Astrocyte of the hippocampus (primary cell): ENCODE measurements at places on chromosomes 12 and 14.

DNA sequence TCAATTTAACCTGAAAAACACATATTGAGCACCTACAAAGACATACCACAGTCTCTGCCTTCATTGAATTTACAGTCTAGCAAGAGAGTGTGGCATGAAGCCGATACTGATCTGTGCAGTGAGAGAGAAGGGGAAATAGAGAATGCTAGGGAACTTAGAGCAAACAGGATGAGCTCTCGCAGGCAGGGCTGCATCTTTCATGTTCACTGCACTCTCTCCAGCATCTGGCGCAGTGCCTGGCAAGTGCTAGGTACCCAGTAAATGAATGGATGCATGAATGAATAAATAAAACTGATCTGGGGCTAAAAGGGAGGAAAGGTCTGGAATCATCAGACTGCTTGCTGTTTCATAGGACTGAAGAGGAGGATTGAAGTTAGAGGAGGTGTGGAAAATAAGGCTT lies 256.5 kb upstream of the NPAS3 start:
- DNase-seq, result peak; percentile 42

- peak; percentile 89 for DNase-seq
These were observed 78.2 kb downstream of the PHLDA1 start for GRCh38 chr12:75953312-75953906.

- no peak for DNase-seq
These were observed 967 bp upstream of the TAS2R19 start for GRCh38 chr12:11023387-11023786.

DNA sequence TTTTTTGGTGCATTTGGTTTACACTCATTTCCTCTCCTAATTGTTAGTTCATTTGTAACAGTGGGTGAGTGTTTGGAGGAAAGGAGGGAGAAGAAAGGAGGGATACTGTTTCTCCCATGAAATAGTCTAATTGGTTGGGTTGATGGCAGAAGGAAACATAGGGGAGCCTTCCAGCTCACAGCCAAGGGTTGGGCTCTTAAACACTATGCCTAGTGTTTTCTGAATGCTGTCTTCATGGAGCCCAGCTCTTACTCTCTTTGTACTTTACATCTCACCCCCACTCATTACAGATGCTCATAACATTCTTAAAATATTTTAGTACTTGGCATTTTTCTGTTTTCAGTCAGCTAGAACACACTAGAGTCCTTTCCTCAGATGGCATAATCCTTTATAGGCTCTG lies 38.2 kb downstream of the BAZ2A start:
- peak; percentile 73 for DNase-seq

DNA sequence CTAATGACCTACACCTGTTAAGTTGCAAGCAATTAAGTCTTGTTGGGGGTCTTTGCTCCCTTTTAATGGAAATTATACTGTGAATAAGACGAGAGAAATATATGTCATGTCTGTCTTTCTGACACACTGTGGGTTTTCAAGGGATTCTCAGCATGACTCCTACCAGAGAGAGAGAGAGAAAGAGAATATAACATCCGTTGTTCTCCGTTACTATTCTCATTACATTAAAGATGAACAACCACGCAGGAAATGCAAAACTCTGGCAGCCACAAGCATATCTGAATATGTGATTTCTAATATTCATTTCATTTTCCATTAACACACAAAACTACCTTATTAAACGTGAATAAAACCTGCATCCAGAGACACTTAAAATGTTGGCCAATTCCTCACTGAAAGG lies 67.3 kb upstream of the EGLN3 start:
- DNase-seq, result no peak

- DNase-seq, result peak; percentile 69
These were observed 2.7 kb upstream of the INHBE start for GRCh38 chr12:57452181-57452936.

DNA sequence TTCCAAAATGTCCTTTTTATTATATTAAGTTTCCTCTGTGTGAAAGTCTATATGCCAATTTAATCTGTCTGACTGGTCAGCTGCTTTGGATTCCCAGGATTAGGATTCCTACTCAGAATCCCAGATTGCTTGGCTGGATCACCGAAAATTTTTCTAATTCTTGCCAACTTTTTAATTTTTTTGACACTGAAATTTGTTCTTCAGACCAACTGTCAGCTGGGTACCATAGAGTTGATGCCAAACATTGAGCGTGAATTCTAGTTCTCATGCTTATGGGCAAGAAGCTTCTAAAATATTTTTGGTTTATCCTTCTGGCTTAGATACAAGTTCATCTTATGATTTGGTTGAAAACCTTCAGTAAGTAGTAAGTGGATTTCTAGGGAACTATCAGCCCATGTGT lies 1611.4 kb upstream of the FLRT2 start:
- no peak for DNase-seq
